ENCODE measurements at places on chromosomes 6 and 20. TPM values are rescaled to one million over a fixed set of nuclear protein-coding genes. Genes with fewer than 3 reads are reported as not detected.

The GCLC gene
- polyA plus RNA-seq: 74.8 TPM

The CD24 gene
- 0.89 TPM for polyA plus RNA-seq

The SLC35F1 gene
- 0.07 TPM for polyA plus RNA-seq

The PET117 gene
- polyA plus RNA-seq: 12.1 TPM

The KCNS1 gene
- 0.31 TPM for polyA plus RNA-seq

The ID4 gene
- 0.32 TPM for polyA plus RNA-seq

The TFAP2D gene
- not detected for polyA plus RNA-seq

The PRICKLE4 gene
- not detected for polyA plus RNA-seq

The PEX3 gene
- 29.3 TPM for polyA plus RNA-seq

The CALHM4 gene
- polyA plus RNA-seq: not detected

The C6orf15 gene
- polyA plus RNA-seq: not detected

The FLRT3 gene
- 2.2 TPM for polyA plus RNA-seq

The PMEPA1 gene
- 4.3 TPM for polyA plus RNA-seq

The MED20 gene
- 45.0 TPM for polyA plus RNA-seq

The LKAAEAR1 gene
- polyA plus RNA-seq: not detected

The GLP1R gene
- polyA plus RNA-seq: not detected

The NOX3 gene
- not detected for polyA plus RNA-seq

The GATA5 gene
- not detected for polyA plus RNA-seq

The AGPAT4 gene
- polyA plus RNA-seq: 10.0 TPM

The SHLD1 gene
- polyA plus RNA-seq: 3.5 TPM

The TTLL9 gene
- polyA plus RNA-seq: not detected

The DOK5 gene
- 2.1 TPM for polyA plus RNA-seq

The KIF25 gene
- polyA plus RNA-seq: not detected

The SNAP91 gene
- polyA plus RNA-seq: not detected

The LY86 gene
- polyA plus RNA-seq: not detected

The NRSN1 gene
- polyA plus RNA-seq: not detected

The ELOVL2 gene
- 2.9 TPM for polyA plus RNA-seq

The FHL5 gene
- polyA plus RNA-seq: not detected

The INSM1 gene
- not detected for polyA plus RNA-seq

The TBX18 gene
- polyA plus RNA-seq: 0.69 TPM

The LSM14B gene
- polyA plus RNA-seq: 26.2 TPM

The SCUBE3 gene
- 7.7 TPM for polyA plus RNA-seq

The HAO1 gene
- not detected for polyA plus RNA-seq

The TNNC2 gene
- 0.45 TPM for polyA plus RNA-seq

The OR2J3 gene
- not detected for polyA plus RNA-seq

The PI3 gene
- polyA plus RNA-seq: not detected

The CFB gene
- 14.0 TPM for polyA plus RNA-seq

The TREM2 gene
- 0.11 TPM for polyA plus RNA-seq

The ADGRF4 gene
- 0.02 TPM for polyA plus RNA-seq

The TCP11 gene
- polyA plus RNA-seq: 0.11 TPM

The ACOT13 gene
- polyA plus RNA-seq: 43.8 TPM

The HSPA1L gene
- 1.2 TPM for polyA plus RNA-seq

The PPIL6 gene
- polyA plus RNA-seq: 0.83 TPM

The MOG gene
- not detected for polyA plus RNA-seq

All from AG04450 (cell line).